ENCODE measurements at places on chromosomes 13 and 19.

DNA sequence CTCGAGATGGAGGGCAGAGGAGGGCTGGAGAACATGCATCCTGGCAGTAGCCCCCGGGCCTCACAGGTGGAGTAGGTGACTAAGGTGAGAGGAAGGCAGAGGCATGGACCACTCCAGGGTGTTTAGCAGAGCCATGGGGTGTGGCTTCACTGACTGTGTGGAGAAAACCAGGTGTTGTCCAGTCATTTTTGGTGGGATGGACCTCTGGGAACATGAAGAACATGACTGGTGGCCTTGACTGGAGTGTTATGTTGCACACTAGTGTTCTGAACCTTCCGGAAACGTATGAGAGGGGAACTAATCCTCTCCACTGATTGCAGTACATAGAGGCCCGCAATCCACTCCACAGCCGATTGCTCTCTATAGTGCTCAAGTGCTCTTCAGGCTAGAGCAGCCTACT is 16.9 kb downstream of the MED26 start:
- DNase-seq, result no peak

GRCh38 chr13:80235166-80235966 is 105.6 kb downstream of the SPRY2 start:
- no peak for DNase-seq

DNA sequence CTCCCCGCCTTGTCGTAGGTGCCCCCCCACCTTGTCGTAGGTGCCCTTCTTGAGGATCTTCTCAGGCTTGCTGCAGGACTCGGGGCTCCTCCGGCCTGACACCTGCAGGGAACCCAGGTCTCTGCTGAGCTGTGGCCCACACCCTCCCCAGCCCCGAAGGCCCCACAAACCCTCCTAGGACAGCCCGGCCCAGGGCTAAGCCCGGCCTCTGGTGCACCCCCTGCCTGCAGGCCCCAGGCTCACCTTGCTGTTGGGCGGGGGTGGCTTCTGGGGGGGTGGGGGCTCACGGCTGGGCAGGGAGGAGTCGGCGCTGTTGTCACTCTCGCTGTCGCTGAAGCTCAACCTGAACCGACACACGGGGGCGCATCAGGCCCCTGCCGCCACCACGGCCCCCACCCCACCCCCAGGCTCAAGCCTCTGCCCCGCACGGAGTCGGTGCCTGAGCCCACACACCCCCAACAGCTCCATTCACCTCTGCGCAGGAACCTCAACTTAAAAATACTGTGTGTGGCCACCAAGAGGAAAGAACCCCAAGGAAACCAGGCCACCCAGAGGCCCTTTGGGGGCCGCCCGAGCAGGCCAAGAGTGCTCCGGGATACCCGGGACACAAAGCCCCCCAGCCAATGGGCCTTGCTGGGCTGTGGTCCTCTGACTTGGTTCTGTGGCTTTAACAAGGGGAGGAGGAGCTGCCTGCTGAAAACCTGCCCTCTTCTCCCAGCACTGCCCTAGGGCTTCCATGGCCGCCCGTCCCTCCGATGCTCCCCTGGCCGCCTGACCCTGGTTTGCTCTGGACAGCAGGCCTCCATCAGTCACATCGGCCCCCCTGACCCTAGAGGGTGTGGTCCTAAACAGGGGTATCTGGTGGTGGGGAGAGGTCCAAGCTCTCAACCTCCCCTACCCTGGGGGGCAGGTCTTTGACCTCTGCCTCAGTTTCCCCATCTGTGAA is 65.8 kb downstream of the MLLT1 start:
- DNase-seq, result no peak

DNA sequence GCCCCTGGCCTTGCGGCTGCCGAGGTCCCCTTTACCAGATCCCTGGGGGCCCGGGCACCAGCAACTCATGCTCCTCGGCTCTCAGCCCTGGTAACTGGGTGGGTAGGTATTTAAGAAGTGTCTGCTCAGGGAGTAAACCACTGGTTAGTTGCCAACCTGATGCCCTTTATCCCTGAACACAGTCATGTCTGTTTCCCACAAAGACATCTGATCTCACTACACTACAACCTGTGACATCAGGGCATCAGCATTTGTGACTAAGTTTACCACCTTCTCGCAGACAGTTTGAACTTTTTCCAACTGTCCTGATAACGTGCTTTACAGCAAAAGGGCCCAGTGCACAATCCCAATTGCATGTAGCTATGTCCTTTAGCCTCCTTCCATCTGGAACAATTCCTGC is 22.0 kb downstream of the GGACT start:
- no peak for DNase-seq

GRCh38 chr19:16386619-16387240 is 62.1 kb downstream of the KLF2 start:
- no peak for DNase-seq

DNA sequence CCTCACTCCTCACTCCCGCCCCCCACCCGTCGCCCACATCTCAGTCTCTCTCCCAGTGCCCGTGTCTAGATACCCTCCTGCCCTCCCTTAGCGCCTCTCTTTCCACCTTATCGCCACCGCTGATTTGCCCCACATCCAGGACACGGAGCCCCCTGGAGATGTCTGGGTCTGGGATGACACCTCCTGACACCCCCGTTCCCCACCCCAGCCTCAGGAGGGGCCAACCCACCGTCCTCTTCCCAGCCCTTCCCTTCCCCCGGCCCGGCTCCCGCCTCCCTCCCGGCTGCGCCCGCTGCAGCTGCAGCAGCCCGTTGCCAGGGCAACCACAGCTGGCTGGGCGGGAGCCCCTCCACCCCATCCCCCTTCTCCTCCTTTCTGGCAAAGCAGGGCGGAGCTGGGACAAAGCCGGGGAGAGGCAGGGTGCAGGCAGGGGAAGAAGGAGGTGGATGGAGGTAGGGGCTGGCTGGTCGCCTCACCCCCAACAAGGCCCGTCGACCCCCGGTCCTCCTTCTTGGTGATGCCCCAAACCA is 13.5 kb downstream of the DPF1 start:
- no peak for DNase-seq

DNA sequence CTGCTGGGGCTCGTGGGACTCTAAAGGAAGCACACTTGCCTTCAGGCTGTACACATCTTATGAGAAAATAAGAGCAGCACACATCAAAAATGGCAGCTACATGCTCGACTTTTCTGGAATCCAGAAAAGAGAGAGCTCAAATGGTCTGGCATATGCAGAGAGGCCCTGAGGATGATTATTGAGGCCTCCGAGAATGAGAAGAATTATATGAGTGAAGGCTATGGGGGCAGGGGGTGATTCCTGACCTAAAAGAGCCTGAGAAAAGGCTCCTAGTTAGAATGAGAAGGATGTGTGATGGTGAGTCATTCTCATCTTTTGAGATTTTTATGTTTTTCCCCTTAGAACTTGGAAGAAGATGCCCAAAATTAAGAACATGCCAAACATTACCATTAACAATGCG is 97.1 kb downstream of the HSPH1 start:
- DNase-seq, result no peak

- DNase-seq, result no peak
Observed at GRCh38 chr13:73433890-73434289, 375.1 kb downstream of the KLF5 start.

- DNase-seq, result no peak
Observed at GRCh38 chr13:73059460-73060250, 850 bp downstream of the KLF5 start.

- no peak for DNase-seq
Observed at GRCh38 chr13:87837522-87837921, 166.4 kb downstream of the SLITRK5 start.

DNA sequence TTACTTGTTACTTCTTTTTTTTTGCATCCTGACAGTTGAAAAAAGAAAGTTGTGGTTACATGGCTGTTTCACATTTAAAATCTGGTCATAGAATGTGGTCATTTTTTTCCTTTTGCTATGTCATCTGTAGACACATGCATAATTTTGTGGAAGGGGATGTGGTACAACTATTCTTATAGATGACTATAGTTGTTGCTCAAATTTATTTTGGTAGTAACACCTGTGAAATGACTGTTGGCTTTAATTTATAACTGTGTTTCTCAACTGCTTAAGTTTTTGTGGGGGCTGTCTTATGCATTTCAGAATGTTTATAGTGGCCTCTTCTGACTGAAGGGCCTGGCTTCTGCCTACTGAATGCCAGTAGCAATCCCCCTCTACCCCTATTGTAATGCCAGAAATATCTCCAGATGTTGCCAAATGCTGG is 130.5 kb downstream of the PAN3 start:
- no peak for DNase-seq

GRCh38 chr13:90552702-90553101 is 794.8 kb upstream of the MIR17HG start:
- DNase-seq, result no peak

- no peak for DNase-seq
Observed at GRCh38 chr13:107867701-107868661, 347.4 kb downstream of the LIG4 start.

GRCh38 chr13:108921238-108921637 is 291.8 kb downstream of the MYO16 start:
- DNase-seq, result no peak

- DNase-seq, result no peak
Observed at GRCh38 chr13:80132741-80133601, 208.0 kb downstream of the SPRY2 start.
